SK-N-MC (cell line): ENCODE measurements at places on chromosomes 5 and 9.

- no peak for DNase-seq
Measured at GRCh38 chr5:522899-523440, 1.3 kb downstream of the SLC9A3 start.

- DNase-seq = no peak
Measured at GRCh38 chr9:32596936-32597335, 24.0 kb upstream of the NDUFB6 start.

GRCh38 chr9:109830545-109830944, 50.5 kb downstream of the PALM2AKAP2 start:
- no peak for DNase-seq

DNA sequence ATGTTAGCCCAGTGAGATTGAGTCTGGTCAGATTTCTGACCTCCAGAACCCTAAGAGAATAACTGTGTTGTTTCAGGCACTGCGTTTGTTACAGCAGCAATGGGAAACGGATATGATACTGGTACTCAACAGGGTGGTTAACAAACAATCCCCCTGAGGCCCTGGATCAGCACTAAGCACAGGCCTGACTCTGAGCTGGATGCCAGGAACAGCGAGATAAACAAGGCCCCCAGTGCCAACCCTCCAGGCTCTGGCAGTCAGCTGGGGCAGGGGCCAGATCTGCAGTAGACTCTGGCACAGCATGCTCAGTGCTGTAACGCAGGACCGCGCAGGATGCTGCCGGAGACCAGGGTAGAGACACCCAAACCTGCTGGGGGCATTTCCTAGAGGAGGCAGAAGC, 22.1 kb downstream of the CPLX2 start:
- DNase-seq = no peak

GRCh38 chr5:54991416-54991815, 6.0 kb upstream of the ESM1 start:
- no peak for DNase-seq

DNA sequence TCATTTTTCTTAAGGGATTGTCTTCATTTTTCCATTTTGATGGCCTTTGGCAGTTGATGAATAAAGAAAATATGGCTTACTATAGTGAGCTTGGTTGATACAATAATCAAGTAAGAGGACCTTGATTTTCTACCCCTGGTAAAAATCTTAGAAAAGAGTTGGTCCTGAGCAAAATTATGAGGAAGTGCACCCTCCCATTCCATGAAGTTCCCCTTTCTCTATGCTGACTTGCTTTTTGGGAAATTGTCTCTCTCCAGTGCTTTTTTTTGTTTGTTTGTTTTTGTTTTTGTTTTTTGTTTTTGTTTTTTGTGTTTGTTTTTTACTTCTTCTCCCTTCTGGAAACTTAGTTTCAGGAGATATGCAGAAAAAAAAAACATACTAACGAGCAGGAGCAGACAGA, 449.2 kb upstream of the ACTBL2 start:
- DNase-seq = no peak

- DNase-seq = no peak
Measured at GRCh38 chr5:144468571-144468970, 297.9 kb downstream of the KCTD16 start.

DNA sequence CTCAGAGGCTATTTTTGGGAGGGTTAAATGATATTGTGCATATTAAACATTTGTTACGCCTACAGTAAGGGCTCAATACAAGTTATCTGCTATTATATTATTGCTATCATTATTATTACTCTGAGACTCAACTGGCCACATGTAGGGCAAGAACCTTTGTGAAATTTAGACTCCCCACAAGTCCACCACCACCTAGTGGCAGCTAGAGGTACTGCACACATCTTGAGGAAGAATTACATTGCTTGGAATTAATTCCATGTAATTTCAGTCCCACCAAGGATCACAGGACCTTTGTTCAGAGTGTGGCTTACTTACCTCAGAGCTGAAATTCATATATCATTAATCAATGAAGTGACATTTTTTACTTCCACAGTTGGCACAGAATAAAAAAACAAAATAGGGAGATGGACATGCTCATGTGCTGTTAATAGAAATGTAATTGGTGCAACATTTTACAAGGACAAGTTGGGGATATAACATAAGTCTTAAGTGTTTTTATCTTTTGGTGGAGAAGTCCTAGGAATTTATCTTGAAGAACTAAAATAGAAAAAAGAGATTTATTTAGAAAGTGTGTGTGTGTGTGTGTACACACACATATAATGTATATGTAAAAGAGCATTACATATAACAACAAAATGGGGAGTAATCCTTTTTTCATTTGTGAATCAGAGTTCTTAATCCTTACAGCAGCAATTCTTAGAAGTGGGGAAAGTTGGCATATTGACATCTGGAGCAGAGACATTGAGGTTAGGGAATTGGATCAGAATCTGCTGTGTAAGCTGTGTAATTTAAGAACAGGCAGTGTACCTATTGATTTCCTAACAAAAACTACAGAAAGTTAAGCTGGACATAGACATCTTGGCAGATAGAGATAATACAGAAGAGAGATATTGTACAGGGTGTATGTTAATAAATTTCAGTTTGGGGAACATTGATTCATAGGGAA, 11.2 kb downstream of the MSANTD3 start:
- peak; percentile 58 for DNase-seq

GRCh38 chr9:116320290-116320689, 166.7 kb downstream of the PAPPA start:
- no peak for DNase-seq

GRCh38 chr5:9831823-9832222, 201.7 kb upstream of the TAS2R1 start:
- no peak for DNase-seq

- DNase-seq = no peak
Measured at GRCh38 chr5:38803246-38803645, 42.6 kb upstream of the OSMR start.

- DNase-seq = no peak
Measured at GRCh38 chr5:137372773-137373160, 126.4 kb downstream of the SPOCK1 start.

GRCh38 chr5:78546276-78546996, 102.1 kb downstream of the LHFPL2 start:
- no peak for DNase-seq

GRCh38 chr9:83959061-83959460, 21.0 kb downstream of the HNRNPK start:
- DNase-seq = no peak

- no peak for DNase-seq
Measured at GRCh38 chr9:114691046-114691955, 9.3 kb upstream of the TEX48 start.
